ENCODE measurements at places on chromosomes 16 and 17.
A peak's percentile ranks its signal among the peaks of the same experiment; 100 is the strongest.

DNA sequence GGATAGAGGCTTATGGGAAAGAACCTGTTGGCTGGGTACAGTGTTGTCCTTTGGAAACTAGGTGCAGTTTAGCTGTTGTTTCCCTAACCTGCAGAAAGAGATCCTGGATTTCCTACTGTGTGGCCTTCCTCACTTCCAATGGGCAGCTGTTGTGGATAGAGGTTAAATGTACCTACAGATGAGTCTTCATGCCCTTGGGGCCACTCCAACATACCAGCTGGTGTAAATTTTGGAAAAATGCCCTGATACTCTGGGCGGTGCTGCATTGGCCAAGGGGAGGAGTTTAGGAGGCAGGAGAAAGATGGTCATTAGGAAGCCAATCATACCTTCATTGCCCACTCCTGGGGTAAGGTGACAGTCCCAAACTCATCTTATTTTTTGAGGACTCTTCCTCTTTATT is 70.2 kb downstream of the SNX11 start:
- no peak for DNase-seq

GRCh38 chr17:2138318-2138717 is 83.4 kb downstream of the HIC1 start:
- DNase-seq: no peak

GRCh38 chr17:69326377-69327059 is 415 bp downstream of the ABCA5 start:
- DNase-seq: no peak

GRCh38 chr16:10558746-10559641 is 21.4 kb downstream of the EMP2 start:
- no peak for DNase-seq

GRCh38 chr16:73949574-73950320 is 346.9 kb upstream of the PSMD7 start:
- no peak for DNase-seq

- DNase-seq: no peak
Measured at GRCh38 chr17:13491916-13492736, 109.6 kb downstream of the HS3ST3A1 start.

DNA sequence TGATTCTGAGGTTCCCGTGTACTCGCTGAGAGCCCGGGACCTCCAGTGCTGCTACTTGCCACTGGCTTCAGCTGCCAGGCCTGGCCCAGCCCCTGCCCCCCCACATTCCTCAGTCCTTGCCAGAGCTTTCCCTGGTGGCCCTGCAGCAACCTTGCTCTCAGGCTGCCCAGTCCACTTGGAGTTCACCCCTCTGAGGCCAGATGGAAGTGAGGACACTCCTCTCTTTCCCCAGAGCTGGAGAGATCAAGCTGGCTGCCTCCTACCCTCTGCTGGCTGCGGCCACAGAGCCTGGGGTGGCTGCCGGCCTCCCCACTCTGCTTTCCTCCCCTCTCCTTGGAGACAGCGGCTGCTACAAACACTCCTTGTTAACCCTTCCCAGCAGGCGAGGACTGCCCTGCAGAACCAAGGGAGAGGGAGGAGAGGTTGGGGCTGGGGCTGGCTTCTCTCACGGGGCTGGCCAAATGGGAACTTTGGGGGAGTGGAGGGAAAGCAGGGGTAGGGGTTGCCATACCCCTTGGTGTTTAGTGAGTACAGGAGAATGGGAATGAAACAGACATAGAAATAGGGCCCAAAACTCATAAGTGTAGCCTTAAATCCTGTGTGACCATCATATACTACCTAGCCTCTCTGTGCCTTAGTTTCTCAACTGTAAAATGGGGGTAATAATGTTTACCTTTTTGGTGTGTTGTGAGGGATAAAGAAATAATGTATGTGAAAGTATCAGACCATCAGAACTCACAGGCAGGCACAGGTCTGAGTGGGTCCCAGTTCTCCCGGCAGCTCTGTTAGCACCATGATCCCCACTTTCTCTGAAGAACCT is at the start of gene GAS2L2:
TSS of gene GAS2L2 (minus strand) at position 295 of the 820 bp plus-strand sequence. CDS start 389 bp downstream, outside the sequence.
- no peak for DNase-seq

GRCh38 chr17:27321372-27321771 is 27.5 kb downstream of the WSB1 start:
- no peak for DNase-seq

- no peak for DNase-seq
Measured at GRCh38 chr16:89210904-89211515, 6.5 kb upstream of the ZNF778 start.

DNA sequence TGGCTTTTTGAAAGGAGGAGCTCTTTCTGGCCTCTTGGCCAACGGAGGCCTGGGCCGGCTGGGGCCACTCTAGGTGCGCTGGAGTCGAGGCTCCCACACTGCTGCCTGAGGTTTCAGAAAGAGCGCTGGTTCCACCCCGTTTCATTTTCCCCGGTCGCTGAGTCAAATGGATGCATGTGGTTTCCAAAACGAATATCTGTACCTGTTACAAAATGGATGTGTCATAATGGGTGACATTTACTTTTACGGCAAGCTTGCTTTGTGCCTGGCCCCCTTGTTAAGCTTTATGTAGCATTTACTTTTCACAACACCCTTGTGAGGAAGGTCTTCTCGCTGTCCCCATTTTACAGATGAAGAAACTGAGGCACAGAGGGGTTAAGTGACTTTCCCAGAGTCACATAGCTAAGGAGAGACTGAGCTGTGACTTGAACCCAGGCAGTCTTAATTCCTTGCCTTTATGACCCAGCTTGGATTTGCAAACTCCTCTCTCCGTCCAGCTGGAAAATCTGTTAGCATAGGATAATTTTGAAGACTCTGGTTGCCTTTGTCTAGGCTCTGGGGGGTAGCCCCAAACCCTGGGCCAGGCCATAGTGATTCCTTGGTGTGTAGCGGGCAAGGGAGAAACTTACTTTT is 10.6 kb downstream of the KSR1 start:
- DNase-seq: peak; percentile 48

DNA sequence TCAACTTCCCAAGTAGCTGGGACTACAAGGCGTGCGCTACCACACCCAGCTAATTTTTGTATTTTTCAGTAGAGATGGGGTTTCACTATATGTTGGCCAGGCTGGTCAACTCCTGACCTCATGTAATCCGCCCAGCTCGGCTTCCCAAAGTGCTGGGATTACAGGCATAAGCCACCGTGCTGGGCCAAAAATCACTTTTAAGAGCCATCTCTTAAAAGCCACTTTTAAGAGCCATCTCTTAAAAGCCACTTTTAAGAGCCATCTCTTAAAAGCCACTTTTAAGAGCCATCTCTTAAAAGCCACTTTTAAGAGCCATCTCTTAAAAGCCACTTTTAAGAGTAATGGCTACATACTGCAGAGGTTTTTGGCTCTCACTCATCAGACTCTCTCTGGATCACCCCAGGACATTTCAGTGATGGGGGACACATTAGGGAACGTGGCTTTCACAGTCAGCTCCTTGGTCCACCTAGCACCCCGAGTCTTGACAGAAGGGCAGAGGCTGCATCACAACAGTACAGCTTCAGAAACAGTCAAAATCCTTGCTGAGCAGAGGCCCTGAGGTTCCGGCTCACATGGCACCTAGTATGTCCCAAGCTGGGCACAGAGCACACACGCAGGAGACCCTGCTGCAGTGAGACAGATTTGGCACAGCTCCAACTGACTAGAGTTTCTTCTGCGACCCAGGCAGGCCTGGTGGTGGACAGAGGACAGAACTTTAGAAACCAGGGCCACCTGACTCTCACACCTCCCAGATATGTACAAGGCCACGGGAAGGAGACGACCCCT is 23.6 kb downstream of the RANBP10 start:
- no peak for DNase-seq

DNA sequence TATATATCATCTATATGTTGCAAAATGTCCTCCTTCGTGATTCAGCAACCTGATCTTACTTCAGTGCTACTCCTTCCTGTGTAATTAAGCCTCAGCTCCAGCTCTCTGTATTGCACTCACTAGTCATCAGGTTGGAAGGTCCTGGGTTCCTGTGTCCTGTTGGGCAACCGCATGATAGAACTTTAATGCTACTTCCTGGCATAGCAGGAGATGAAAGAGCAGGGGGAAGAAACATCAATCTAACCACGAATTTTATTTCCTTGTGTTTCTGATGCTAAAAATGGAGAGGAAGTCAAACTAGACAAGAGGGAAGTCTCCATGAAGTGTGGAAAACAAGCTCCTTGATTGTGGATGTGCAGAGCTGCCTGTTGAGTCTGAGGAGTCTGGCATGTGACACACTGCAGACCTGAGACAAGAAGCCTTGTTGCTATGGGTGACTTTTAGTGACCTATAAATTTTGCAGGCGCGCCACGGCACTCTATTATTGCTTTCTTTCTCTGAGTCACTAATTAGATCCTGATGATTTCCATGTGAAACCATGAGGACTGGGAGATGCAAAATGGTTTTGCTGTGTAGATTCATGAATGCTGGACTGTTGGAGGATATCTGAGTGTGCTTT is 25.6 kb downstream of the IGSF6 start:
- no peak for DNase-seq

DNA sequence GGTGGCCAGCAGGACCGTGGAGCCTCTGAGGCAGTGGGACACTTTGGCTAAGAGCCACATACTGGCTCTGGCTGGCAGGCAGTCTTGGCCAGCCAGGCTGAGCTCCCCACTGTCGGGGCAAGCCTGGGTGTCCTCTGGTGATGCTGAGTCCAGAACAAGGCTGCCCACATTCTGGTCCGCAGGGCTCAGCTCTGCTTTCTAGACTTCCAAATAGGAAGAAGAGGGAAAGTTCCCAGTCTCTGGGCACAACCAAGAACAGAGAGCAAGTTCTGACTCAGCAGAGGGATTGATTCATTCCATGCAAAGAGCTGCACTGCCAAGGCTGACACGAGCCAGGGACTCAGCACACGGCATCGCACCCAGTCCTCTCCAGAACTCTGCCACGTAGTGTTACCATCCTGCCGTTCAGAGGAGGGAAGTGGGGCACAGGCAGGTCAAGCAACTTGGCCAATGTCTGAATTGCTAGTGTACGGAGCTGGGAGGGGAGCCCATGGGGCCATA is 58.9 kb downstream of the NOS2 start:
- DNase-seq: no peak

DNA sequence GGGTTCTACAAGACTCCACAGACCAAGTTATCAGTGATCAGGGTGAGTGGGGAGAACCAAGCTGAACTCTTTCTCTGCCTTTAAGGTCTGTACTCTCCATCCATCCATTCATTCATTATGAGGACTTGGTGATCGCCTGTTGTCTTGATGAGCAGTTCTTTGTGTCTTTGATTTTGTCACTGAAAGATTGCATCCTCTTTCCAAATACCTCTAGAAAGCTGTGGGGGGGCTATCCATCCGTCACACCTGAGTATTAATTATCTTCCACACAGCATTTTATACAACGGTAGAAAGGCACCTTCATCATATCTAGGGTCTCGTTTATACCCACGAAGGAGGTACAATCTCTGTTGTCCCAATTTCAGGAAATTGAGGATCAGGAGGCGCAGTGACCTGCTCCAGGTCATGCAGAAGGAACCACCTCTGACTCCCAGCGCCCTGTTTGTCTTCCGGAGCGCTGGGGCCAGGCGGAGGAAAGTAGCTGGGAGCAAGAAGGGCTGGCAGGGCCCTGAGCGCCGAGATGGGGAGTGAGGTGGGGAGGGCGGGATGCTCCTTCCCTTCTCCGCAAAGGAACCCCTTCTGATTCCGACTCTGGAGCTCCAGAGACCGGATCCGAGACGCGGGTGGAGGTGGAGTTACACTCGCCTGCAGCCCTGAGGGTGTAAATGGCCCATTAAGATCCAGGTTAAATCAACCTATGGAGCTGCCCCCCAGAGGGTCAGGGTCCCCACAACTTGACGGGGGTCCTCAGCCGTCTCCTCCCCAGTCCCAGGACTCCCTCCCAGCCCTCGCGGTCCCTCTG is 605 bp upstream of the ABAT start:
- no peak for DNase-seq

Measured in activated gamma-delta T cell treated with anti-CD3 and anti-CD28 coated beads, Interleukin-2, amount 50 U/mL, for 16 hours (primary cell).